ENCODE measurements at places on chromosomes 13 and 19.

- DNase-seq, result no peak
Measured at GRCh38 chr13:112693831-112694497, 4.1 kb downstream of the ATP11A start.

- DNase-seq, result no peak
Measured at GRCh38 chr13:36094478-36094877, 36.7 kb downstream of the DCLK1 start.

DNA sequence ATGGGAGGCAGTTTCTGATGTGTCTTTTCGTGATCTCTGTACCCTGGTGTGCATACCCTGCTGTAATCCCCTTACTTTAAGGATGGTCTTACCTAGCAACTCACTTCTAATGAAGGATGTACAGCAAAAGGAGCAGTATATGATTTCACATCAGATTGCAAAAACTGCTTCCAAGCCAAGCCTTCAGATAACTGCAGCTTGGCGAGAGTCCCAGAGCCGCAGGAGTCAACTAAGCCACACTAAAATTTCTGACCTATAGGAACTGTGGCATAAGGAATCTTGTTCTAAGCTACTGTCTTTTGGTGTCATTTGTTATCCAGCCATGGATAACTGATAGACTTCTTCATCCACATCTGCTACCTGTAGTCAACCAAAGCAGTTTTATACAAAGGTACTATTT is 496.7 kb downstream of the GPC6 start:
- no peak for DNase-seq

DNA sequence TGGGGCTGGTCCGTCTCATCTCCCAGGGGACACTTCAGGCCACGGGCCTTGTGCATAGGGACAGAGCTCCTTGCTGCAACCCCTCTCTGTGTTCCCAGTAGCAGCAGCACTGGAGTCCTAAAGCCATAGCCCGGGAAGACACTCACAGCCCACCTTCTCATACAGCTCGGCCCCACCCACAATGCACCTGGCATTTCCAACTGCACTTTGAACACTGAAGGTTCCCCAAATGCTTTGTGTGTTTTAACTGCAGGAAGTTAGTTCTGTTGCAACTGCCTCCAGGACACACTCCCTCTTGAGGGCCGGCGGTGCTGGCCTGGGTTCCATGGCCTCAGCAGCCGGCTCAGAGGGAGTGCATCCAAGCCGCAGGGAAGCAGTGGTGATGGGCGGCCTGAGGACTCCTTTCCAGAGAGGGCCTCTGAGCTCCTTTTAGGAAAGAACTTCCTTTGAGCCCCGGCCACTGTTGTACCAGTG is 22.7 kb upstream of the TMEM255B start:
- DNase-seq, result no peak

- DNase-seq, result no peak
Measured at GRCh38 chr13:50914176-50914700, 4.6 kb downstream of the RNASEH2B start.

- DNase-seq, result peak; percentile 11
Measured at GRCh38 chr13:36814465-36814864, 4.6 kb upstream of the RFXAP start.

- peak; percentile 13 for DNase-seq
Measured at GRCh38 chr13:64855506-64855905, 2374.6 kb downstream of the PCDH9 start.

DNA sequence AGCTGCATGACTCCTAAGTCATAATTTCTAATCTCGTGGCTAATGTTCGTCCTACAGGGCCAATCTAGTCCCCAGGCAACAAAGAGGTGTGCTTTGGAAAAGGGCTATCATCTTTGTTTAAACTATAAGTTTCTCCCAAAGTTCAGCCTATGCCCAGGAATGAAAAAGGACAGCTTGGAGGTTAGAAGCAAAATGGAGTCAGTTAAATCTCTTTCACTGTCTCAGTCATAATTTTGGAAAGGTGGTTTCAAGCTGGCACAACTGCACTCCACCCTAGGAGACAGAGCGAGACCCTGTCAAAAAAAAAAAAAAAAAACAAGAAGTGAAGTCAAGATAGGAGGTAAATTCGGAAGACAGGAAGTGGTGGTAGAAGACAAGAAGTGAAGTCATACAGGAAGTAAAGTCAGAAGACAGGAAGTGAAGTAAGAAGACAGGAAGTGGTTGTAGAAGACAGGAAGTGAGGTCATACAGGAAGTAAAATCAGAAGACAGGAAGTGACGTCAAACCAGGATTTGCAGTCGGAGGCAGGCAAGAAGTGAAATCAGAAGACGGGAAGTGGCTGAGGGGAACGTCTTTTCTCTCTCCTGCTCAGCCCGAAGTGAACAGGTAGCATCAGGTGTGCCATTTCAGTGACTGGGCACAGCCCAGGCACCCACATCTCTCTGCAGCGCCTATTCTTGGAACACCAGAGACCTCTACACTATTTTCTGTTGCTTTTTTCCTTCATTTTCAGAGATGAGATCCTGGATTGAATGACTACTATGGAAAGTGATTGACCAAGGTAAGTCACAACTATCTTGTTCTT is 32.2 kb downstream of the GP6 start:
- DNase-seq, result peak; percentile 85

GRCh38 chr13:20192836-20193161 is at the start of gene GJB2:
GJB2 (minus strand) TSS chr13:20192938; CDS start chr13:20189581, 3,357 bp downstream.
- DNase-seq, result peak; percentile 49

GRCh38 chr13:99056381-99057014 is 78.6 kb upstream of the DOCK9 start:
- no peak for DNase-seq

- no peak for DNase-seq
Measured at GRCh38 chr13:66984241-66984640, 245.9 kb downstream of the PCDH9 start.

DNA sequence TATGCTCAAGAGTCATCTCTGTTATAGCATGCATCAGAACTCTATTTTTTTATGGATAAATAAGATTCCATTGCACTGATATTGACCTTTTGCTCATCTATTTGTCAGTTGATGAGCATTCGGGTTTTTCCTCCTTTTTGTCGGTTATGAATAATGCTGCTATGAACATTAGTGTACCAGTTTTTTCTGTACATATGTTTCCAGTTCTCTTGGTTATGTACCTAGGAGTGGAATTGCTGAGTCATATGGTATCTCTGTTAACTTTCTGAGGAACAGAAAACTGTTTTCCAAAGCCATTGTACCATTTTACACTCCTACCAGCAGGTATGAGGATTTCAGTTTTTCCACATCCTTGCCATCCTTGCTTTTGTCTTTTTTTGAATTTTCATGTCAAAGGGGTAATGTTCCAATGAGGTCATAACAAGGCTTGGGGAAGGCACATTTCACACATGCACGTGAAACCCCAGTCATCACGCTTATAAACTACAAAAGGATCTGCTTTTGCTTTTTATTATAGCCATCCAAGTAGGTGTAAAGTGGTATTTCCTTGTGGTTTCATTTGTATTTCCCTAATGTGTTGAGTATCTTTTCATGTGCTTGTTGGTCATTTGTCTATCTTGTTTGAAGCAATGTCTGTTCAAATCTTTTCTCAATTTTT is 14.6 kb downstream of the KBTBD7 start:
- no peak for DNase-seq

- peak; percentile 89 for DNase-seq
Measured at GRCh38 chr19:17327654-17328516, 6.8 kb downstream of the ANO8 start.

- DNase-seq, result peak; percentile 69
Measured at GRCh38 chr13:110617321-110618072, 2.2 kb downstream of the NAXD start.

GRCh38 chr19:10683582-10683981 is 17.7 kb upstream of the QTRT1 start:
- DNase-seq, result no peak

- no peak for DNase-seq
Measured at GRCh38 chr13:73036566-73036965, 22.2 kb upstream of the KLF5 start.

DNA sequence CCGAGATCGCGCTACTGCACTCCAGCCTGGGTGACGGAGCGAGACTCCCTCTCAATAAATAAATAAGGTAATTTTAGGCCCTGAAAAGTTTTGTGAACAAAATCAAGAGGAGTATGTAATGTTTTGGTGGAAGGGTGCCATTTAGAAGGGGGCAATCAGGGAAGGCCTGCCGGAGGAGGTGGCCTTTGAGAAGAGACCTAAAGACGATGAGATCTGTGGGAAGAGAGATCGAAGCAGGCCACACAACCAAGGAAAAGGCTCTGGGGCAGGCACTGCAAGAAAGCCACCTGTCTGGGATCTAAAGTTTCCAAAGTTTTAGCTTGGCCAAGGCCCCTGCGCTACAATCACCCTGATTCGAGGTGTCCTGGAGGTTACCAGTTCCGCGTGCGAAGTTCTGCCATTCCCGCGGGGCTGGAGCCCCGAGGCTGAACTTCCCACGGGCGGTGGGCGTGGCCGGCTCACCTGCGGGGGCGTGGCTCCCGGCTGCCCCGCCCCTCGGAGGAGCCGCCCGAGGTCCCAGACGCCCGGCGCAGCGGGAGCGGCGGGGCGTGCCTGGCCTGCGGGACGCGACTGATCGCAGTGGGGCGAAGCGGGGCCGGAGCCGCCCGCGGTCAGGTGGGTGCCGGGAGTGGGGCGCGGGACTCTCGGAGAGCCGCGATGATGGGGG is at the start of gene KLC3:
KLC3 (plus strand) TSS at position 519 of the 667 bp plus-strand sequence. CDS start 4,792 bp downstream, outside the sequence.
- DNase-seq, result peak; percentile 85

GRCh38 chr19:55406826-55407549 is 600 bp downstream of the UBE2S start:
- peak; percentile 63 for DNase-seq

DNA sequence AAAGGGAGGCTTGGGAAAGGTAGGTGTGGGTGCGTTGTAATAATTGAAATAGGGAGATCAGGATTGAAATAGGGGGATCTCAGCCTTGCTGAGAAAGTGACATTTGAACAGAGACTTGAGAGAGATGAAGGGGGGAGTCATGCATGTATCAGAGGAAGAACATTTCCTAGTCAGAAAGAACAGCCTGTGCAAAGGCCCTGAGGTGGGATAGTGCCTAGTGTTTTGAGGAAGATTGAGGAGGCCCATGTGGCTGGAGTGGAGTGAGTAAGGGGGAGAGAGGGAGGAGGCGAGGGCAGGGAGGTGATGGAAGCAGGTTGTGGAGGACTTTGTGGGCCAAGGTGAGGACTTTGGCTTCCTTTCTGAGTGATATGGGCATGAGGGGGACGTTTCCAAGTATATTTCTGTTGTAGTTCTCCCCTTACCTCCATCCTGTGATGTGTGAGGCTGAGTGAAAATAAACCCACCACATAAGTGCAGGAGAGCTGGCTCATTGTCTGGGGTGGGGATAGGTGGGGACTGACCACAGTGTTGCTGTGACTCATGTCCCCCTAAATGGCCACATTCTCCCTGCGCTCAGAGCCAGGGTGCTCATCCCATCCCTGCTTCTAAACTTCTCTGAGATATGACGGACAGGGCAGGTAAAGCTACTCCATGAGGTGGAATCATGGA is 17.8 kb downstream of the ACTL9 start:
- DNase-seq, result no peak

- peak; percentile 5 for DNase-seq
Measured at GRCh38 chr13:43730642-43731041, 56.1 kb downstream of the ENOX1 start.

DNA sequence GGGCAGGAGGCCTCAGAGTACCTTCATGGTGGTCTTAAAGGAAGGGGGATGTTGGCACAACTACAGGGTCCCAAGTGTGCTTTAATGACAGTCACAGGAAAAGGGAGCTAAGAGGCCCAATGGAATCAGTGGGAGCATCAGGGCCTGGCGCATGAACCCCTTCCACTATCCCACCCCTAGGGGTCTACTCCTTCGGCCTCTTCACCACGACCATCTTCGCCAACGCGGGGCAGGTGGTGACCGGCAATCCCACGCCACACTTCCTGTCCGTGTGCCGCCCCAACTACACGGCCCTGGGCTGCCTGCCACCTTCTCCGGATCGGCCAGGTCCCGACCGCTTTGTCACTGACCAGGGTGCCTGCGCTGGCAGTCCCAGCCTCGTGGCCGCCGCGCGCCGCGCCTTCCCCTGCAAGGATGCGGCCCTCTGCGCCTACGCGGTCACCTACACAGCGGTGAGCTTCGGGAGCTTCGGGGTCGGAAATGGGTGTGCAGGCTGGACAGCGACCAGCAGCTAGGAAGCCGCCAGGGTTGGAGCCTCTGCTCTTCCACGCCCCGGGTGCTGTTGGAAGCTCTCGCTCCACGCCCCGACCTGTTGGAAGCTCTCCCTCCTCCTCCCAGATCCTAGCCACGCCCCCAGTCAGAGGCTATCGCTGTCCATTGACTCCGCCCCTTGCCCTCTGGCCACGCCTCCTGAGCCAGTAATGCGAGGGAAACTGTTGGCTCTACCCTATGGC is 6.0 kb downstream of the PLPPR2 start:
- peak; percentile 88 for DNase-seq

DNA sequence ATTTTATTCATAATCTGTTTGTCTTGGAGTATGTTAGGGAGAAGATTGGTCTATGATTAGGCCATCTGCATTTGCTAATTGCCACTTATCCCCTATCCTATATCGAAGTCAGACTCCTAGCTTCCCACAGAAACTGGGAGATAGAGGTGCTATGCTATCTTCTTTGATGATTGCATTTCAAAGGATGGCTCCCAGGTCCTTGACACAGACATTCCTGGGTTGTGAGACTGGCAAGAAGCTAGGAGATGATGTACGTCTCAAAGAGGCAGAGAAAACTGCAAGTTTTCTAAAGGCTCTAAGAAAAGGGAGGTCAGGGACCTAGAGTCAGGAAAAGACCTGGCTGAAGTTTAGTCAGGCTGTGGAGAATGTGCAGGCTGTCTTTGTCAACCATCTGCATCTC is 1251.9 kb downstream of the PCDH17 start:
- DNase-seq, result no peak

GRCh38 chr13:51342706-51343105 is 3.2 kb downstream of the SERPINE3 start:
- DNase-seq, result no peak

GRCh38 chr13:27822258-27822872 is 30.1 kb downstream of the GSX1 start:
- DNase-seq, result no peak

- DNase-seq, result no peak
Measured at GRCh38 chr19:4707956-4708650, 15.5 kb downstream of the DPP9 start.

GRCh38 chr13:47417485-47417884 is 520.6 kb upstream of the HTR2A start:
- no peak for DNase-seq

GRCh38 chr13:33362986-33363727 is 77.6 kb upstream of the STARD13 start:
- peak; percentile 31 for DNase-seq

- DNase-seq, result peak; percentile 60
Measured at GRCh38 chr13:110560601-110561343, 750 bp downstream of the RAB20 start.

GRCh38 chr13:102103469-102103868 is 298.4 kb downstream of the FGF14 start:
- no peak for DNase-seq

- DNase-seq, result no peak
Measured at GRCh38 chr13:71913717-71914116, 46.7 kb upstream of the DACH1 start.

All from hepatocyte (in vitro differentiated cells).